CD4-positive, alpha-beta T cell treated with Interleukin-15 for 4 hours (primary cell): ENCODE measurements at places on chromosomes 5 and 9.
A peak's percentile ranks its signal among the peaks of the same experiment; 100 is the strongest.

GRCh38 chr5:162699361-162699760 is 631.8 kb downstream of the GABRG2 start:
- no peak for DNase-seq

DNA sequence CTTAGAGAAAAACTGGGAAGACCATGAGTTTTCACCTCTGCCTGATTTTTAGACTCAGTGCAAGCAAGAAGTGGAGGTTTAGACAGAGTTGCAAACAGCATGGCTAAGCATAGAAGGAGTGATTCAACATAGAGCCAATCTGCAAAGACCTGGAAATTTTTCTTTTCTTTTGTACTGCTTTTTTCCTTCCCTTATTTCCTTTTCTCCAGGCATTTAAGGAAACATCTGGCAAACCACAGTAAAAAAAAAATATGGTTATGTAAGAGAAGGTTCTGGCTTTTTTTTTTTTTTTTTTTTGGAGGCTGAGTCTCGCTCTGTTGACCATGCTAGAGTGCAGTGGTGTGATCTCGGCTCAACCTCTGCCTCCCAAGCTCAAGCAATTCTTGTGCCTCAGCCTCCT is 16.6 kb upstream of the DCAF12 start:
- no peak for DNase-seq

- no peak for DNase-seq
Measured at GRCh38 chr9:116516456-116516855, 170.6 kb upstream of the TRIM32 start.

DNA sequence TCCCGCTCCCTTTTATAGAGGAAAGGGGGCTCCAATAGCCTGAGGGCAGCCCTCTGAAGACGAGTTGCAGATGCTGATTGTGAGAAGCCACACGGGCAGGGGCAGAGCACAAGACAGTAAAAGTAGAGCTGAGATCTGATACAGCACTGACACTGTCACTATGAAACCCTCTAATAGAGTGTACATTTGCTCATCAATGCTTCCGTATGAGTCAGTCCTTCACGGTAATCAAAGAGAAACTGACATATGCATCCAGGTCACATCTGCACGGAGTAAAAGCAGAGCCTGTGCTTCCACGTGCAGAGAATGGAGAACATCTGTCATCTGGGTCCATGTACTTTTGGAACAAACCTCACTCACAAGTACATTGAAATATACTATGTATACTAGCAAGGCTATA is 60.6 kb upstream of the TMEM215 start:
- no peak for DNase-seq

- no peak for DNase-seq
Measured at GRCh38 chr9:108205276-108205675, 650.5 kb downstream of the ACTL7B start.

GRCh38 chr5:74367241-74367733 is 273.2 kb downstream of the ENC1 start:
- no peak for DNase-seq

DNA sequence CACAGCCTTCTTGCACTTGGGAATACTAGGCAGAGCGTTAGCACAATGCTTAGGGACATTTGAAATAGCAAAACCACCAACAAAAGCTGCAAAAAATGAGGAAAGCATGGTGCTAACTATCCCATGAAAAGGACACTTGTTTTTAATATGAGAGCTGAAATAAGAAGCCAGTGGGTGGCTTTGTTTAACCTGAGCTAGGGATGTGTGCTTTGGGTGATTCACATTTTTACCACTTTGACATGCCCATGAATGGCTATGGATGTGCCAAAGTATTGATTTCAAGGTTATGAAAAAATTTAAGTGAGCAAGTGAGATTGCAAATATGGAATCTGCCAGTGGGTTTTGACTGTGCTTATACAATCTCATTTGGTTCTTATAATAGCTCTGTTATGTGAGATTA is 67.3 kb downstream of the DMRT2 start:
- no peak for DNase-seq

GRCh38 chr9:136995362-136995761 is 1.0 kb downstream of the CLIC3 start:
- DNase-seq = no peak

DNA sequence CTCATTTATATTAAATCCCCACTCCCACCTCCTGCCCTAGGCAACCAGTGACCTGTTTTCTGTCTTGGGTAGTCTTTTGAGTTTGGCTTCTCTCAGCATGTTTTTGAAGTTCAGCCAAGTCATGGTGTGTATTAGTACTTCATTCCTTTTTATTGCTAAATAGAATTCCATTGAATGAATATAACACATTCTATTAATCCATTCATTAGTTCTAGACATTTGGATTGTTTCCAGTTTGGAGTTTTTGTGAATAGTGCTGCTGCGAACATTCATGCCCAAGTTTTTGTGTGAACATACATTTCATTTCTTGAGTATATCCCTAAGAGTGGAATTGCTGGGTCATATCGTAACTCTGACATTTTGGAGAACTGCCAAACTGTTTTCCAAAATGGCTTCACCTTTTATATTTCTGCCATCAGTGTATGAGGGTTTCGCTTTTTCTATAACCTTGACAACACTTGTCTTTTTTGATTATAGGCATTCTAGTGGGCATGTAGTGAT is 2.7 kb downstream of the ZNF346 start:
- DNase-seq = no peak

DNA sequence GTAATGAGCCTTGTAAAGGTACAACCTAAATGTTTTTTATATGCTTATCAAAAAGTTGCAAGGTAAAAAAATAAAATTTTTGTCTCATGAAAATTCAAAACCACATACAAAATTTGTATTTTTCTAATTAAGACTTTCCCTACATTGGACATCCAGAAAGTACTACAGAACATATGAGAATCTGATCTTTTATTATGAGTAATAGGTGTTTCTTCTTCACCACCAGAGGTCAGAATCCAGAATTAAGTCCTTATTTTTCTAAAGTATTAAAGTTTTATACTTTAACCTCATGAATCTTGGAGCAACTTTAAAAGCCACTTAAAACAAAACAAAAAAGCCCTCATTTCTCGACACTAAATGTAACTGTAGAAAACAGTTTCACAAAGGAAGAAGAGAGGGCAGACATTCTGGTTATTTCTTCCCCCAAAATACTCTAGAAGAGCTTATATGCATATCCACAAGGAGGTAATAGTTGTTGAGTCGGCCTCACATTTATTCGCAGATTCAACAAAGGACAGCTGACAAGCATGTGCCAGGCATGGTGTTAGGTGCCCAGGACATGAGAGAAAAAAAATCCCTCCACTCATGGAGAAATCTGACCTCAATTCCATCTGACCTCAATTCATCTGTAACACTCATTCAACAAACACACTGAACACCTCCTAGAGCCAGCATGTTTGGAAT is 69.3 kb downstream of the MLLT3 start:
- DNase-seq = no peak

DNA sequence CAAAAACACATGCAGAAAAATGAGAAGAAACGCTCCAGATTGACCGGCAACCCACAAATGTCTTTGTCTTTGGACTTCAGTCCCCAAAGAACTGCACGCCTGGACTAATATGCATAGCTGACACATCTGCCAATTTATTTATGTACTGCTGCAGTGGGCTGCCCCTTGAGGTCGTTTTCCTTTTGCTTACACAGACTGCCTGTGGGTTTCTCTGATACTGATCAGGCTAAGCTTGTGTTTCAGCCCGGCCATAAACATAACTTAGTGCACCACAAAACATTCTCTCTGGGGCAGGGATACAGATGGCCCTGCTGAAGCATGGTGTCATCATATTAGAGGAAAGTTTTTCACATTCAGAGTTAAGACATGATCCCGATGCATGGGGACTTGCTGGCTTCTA is 75.4 kb downstream of the NUDT12 start:
- DNase-seq = no peak

- DNase-seq = no peak
Measured at GRCh38 chr9:97397220-97397619, 14.7 kb upstream of the TDRD7 start.

DNA sequence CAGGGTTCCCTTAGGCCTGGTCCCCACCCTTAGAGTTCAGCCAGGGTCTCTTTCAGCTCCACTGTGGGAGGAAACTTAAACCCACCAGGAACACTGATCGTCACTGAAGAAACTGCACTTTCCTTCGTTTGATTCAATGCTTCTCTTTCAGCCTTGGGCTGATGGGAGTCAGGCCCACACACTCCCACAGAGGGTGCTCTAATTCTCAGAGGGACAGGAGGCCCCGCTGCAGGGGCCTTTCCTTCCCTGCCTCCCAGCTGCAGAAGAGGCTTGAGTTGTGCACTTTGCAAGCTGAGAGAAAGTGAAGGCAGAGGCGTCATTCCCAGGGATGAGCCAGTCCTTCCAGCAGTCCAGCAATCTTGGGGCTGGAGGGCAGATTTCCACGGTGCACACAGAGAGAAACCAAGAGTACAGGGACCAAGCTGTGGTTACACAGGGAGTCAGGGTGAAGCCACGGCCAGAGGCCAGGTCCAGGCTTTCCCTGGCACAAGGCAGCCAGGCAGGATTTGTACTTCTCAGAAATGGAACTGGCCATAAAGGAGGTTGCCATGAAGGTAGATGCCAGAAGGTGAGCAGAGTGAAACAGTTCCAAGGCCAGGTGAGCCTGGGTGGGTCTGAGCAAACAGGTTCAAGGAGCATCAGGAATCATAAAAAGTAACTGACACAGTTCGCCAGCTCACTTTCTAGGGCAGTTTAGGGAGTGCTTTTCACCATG is 10.4 kb upstream of the GLIPR2 start:
- DNase-seq = no peak

GRCh38 chr9:23573800-23574199 is 252.2 kb downstream of the ELAVL2 start:
- no peak for DNase-seq

- no peak for DNase-seq
Measured at GRCh38 chr9:121527371-121527770, 27.7 kb upstream of the GGTA1 start.

DNA sequence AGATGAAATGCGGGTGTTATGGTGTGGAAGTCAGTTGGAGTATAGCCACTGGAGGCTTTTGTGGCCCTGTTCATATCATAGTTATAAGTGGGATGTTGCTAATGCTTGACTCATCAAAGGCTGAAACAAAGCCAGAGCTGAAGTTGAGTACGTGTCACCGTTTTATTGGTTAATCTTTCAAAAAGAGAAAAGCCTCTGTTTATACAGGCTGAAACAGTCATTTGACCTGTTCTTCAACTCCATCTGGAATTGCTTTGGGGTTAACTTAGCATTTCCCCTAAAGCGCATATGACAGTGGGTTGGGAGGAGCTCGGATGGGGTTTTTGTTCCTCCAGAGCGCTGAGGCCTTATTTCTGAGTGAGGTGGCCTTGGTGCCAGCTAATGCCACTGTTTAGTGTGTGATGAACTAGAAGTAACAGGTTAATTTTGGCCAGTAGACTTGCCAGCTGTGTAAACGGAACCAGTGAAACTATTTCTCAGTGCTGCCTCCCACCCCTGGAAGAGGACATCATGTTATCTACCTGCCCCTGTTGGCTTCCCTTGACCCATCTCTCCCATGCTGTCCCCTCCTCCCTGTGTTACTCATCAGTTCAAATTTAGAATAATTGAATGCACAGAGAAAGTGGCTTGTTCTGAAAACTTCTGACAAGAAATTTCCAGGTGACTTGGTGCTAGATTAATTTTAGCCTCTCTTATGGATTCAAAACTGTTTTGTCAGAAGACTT is 34.2 kb downstream of the MTAP start:
- DNase-seq = no peak

DNA sequence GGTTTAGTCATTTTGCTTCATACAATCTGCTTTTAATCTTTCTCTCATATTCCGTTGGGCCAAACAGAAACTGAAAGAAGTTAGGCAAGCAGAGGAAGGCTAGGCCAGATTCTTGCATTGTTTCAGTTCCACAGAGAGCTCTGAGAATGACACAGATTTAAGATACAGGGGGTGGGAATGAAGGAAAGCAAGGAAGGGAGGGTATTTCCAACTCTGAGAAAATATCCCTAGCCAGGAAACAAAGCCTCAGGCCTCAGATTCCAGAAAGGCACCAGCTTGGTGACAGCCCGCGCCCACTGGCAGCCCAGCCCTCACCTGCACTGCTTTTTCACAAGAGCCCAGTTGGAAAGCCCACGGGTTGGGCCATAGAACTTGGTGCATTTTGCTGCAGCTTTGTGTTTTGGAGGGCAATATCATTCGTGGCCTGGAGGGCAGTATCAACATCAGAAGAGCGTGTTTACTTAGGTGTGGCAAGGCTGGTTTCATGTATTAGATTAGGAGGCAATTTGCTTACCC is 63.5 kb downstream of the ENC1 start:
- peak; percentile 26 for DNase-seq

DNA sequence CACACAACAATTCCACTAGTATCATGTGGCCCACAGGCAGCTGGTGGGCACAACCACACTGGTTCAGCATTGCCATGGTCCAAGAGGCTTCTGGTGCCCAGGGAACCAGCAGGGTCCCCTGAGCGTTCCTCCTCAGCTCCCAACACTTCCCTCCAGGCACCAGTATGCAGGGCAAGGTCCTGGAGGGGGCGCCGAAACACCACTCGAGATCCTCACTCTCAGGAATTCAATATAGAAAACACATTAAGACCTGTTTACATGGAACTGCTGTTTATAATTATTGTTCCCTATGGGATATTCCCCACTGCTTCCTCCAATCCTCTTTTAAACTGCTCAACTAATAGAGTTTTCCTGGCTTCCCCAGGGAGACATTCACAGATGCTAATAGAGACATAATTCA is 91.9 kb upstream of the GABRP start:
- DNase-seq = no peak

DNA sequence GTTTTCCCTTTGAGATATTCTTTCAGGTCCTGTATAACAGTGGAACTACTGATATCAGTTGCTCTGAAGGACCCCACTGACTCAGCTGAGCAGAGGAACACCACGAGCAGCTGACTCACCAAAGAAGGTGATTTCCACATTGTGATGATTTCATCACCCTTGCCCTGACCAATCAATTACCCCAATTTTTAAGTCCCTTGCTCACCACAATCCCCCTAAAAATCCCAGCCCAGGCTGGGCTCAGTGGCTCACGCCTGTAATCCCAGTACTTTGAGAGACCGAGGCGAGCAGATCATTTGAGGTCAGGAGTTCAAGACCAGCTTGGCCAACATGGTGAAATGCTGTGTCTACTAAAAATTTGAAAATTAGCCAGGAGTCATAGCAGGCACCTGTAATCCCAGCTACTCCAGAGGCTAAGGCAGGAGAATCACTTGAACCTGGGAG is 125.3 kb upstream of the ABCA1 start:
- DNase-seq = peak; percentile 32

DNA sequence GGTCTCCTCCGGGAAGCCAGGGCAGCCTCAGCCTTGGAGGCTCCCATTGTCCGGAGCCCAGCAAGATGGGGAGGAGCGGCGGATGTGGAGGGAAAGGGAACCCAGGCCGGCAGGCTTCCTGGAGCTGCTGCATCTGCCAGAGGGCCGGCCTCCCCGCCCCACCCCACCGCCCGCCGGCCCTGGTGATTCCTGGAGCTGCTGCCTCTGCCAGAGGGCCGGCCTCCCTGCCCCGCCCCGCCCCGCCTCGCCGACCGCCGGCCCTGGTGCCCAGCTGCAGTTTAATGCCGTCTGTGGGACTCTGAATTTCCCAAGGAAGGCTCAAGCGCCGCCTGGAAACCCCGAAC is 31.6 kb downstream of the EXD3 start:
- no peak for DNase-seq

GRCh38 chr9:131574730-131575640 is 29.7 kb downstream of the PRRT1B start:
- DNase-seq = no peak
